Tongue (tissue), 3 donors: ENCODE measurements at places on chromosomes 11 and 22. TPM values are rescaled to one million over a fixed set of nuclear protein-coding genes. Genes with fewer than 3 reads are reported as not detected.

The APOL4 gene
- total RNA-seq, result 19.8 TPM

The PRG2 gene
- not detected for total RNA-seq

The ROBO4 gene
- 23.3 TPM for total RNA-seq

The PIH1D2 gene
- total RNA-seq, result 2.2 TPM
